ENCODE measurements at places on chromosomes 7 and 10.

DNA sequence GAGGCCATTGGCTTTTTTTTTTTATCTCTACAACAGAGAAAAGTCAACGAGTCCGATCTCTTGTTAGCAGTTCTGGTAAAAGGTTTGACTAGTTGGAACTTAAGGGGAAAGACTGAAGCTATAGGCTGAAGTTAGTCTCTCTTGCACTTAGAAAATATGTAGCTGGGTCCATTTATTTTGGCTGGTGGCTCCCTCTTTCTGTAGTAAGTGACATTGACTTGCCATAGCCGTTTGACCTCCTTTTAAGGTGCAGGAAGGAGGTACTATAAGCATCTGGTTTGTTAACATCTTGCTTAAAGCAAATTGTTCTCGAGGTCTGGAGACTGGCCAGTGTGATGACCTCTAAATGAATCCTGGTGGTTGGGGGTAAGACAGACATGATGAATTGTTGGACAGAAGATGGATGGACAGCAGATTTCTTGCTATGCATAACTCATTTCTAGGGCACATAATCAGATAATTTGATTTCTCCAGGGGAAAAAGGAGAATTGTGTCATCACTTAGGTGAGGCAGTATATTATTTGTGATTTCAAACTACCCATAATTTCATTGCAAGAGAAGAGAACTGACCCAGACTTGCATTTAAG lies 356.3 kb upstream of the GALNT17 start:
- no peak for DNase-seq

DNA sequence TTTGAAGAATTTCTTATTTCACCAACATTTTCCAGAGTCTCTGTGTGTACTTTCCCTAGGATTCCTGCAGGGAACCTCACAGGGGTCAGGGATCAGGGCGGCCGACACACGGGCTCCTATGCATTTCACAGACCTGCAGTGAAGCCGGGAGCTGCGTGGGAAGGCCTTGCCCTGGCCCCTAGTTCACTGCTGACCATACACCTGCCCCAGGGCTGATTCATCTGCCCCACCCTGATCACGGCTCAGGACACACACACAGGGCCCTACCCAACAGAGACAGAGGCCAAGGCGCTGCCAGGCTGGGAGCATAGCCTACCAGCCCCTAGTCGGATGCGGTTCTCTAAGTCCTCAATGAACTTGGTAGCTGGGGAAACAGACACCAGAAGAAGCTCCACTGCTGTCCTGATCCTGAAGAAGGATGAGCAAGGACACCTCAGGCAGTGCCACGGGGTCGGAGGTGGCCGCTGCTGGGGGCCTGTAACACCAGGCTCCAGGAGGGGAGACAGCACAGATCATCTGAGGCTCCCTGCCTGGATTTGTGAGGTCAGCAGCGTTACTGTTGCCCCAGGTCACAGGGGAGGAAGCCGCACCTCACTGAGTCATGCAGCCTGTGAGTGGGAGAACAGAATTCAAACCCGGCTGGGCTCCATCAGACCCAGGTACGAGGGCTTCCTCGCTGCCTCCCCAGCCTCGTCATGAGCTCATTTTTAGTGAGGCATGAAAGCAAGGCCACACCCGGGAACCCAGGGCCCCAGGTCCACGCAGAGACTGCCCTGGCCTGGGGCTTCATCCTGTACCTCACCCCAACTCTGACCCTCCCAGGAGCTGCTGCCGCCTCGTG lies 278.8 kb upstream of the PPP2R2D start:
- DNase-seq = no peak

GRCh38 chr10:44217274-44217820 lies 167.6 kb downstream of the CXCL12 start:
- no peak for DNase-seq

DNA sequence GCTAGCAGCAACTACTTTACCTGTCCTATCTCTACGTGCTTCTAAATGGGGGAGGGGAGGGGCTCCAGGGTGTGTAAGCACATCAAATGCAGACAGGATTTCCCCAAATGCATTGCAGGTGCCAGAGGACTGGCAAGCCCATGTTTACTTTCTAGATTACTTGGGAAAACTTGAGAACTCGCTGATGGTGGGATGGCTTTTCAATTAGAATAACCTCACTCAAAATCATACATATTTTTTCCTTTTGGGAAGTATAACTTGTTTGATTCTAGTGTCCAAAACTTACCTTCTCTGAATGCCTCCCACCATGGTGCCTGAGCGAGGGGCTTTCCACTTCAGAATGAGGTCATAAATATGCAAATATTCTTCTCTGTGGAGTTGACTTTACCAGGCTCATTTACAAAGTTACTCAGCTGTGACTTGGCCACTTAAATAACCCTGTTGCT lies 191.3 kb upstream of the RHOBTB1 start:
- no peak for DNase-seq

GRCh38 chr7:123154231-123154860 lies 45.4 kb downstream of the SLC13A1 start:
- peak; percentile 71 for DNase-seq

DNA sequence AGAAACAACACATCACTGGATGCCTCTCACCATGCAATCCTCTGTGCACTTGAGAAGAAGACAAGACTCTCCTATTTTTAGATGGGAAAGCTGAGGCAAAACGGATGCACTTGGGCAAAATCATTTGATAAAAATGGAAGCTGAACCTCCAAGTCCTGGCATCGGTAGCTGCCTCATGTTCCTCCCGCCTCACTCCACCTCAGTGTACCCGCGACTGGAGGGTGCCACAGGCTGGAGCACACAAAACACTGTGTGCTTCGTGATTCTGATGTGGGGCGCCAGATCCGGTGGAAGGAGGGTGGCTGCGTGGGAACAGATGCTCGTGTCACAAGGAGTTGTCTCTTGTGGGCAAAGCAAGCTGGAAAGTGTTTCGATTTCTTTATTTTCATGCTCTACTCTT lies 41.3 kb downstream of the TAS2R41 start:
- DNase-seq = no peak

- no peak for DNase-seq
These were observed 154.3 kb downstream of the GNAT3 start for GRCh38 chr7:80357530-80357929.

GRCh38 chr7:30915005-30915601 lies 3.5 kb downstream of the AQP1 start:
- no peak for DNase-seq

DNA sequence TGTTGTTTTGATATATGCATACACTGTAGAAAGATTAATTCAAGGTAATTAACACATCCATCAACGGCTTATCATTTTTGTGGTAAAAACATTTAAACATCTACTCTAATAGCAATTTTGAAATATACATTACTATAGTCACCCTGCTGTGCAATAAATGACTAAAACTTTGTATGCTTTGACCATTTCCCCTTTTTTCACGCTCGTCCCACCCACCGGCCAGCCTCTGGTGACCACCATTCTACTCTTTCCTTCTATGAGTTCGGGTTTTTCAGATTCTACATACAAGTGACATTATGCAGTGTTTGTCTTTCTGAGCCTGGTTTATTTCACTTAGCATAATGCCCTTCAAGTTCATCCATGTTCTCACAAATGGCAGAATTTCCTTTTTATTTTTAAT lies 21.3 kb downstream of the CYCS start:
- no peak for DNase-seq

DNA sequence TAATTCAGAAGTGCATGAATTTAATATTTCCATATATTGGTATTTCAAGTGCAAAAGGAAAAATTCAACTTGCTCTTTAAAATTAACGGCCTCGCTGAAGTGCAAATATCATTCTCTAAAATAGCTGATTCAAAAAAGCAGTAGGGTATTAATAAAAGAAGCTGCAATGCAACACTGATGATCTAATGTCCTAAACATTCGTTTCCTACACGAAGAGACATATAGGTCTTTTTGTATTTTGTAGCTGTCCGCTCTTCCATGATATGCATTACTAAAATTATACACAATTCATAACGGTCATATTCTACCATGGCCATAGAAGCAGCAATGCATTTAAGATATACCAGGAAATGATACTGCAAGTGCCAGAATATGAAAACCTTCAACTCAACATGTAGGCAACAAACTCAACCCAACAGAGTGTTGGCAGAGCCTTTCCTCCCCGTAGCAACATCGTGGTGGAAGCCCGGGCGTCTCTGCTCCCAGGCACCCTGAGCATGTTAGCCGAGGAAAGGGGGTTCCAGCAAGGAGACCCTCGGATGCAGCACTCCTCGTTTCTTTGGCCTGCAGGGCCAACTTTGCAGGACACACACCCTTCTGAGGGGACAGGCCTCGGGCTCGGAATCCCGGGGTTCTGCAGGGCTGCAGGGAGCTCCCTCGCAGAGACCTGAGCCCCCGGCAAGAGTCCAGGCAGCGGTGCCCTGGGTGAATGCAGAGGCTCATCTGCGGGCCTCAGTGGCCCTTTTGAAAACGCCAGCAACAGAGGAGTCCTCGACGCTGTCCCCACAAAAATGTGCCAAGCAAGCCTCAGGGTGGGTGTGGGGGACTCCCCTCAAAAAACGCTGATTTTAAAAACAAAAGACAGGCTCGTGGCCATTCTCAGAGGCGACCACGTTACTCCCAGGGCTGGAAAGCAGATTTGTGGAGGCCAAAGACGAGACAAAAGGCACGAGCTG lies 1.6 kb downstream of the FAM171A1 start:
- DNase-seq = no peak

- no peak for DNase-seq
These were observed 35.3 kb upstream of the EGR2 start for GRCh38 chr10:62851442-62851841.

- DNase-seq = no peak
These were observed 39.2 kb upstream of the COL1A2 start for GRCh38 chr7:94355454-94355853.

GRCh38 chr7:135186841-135187253 lies 16.3 kb upstream of the CYREN start:
- no peak for DNase-seq

- no peak for DNase-seq
These were observed 628 bp downstream of the HPSE2 start for GRCh38 chr10:99234791-99235657.

- no peak for DNase-seq
These were observed 252.0 kb downstream of the PTEN start for GRCh38 chr10:88115407-88115806.

DNA sequence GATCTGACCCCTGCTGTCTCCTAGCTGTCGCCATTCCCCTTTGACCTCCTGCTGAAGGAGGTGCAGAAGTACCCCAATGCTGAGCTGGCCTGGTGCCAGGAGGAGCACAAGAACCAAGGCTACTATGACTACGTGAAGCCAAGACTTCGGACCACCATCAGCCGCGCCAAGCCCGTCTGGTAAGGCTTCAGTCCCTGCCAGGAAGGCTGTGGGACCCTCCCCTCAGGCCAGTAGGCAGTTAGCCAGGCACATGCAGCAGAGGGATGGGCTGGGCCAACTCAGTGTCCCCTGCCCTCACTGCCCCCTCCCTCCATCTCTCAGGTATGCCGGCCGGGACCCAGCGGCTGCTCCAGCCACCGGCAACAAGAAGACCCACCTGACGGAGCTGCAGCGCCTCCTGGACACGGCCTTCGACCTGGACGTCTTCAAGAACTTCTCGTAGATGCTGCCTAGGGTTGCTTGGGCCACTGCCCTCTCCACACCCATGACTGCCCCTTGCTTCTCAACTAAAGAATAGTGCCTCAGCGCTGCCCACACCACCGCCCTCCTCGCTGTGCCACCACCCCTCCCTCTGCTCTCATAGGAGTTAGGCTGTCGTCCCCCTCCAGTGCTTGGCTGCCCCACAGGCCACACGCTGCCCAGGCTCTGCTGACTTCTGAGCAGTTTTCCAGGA lies 41.0 kb upstream of the ZMIZ2 start:
- DNase-seq = no peak

DNA sequence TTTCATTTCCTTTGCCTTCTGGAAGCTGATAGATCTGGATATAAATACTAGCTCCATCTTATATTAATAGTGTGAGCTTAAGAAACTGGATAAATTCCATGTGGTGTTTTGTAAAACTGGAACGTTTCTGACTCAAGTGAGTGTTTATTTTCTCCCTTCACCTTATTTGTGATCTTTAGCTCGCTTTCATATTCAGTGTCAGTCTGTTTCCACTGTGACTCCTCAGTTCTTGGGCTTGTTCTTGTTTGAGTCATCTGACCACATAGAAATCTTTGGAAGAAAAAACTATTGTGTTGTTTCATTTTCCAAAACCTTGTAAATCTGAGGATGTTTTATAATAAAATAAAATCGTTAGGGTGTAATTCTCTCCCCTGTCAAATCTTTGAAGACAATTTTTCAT lies 186.4 kb downstream of the POLR1F start:
- DNase-seq = no peak

GRCh38 chr10:35416619-35417312 lies 80.5 kb downstream of the CCNY start:
- DNase-seq = no peak

- DNase-seq = no peak
These were observed 85.7 kb upstream of the NMT2 start for GRCh38 chr10:15253951-15254807.

DNA sequence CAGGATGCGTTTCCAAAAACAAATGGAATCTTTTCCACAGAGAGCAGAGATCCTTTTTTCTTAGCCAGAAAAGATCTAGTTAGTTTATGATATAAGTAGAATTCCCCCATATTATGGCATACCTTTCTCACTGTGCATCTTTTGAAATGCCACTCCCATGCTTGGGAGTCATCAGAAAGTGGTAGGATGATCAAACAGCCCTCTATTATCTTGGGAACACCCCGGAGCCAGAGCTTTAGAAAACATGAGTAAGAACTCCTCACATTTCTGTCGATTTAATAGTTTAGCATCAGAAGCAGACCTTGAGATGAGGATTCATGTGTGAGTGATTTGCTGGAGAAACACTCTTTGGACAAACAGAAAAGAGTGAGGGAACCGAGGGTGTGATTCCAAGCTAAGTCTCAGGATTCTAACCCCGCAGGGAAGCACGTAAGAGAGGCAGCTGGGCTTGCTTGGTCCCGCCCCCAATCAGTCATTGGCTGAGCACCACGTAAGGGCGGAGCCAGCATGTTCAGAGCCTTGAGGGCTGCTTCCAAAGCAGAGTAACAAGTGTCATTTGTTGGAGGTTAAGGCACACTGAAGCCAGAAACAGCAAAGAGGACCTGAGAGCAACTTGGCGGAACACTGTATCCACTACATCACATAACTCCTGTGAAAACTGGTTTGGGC lies 43.7 kb upstream of the NXPH1 start:
- peak; percentile 11 for DNase-seq

DNA sequence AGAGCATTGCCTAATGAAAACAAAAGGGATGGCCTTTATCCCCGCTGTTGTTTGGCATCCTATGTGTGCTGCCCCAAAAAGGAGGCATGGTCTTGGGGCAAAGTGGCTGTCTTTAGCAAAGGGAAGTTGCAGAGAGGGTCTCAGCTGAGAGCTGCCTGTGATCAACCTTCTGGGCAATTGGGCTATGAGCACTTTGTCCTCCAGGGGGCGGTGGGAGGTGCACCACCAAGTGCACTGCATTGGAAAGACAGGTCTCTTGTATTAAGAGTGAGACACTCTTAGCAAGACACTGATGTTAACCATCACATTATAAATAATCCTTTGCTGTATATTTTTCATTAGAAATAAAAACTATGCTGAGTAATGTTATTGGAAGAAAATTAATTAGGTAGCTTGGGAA lies 314.8 kb downstream of the POM121L12 start:
- DNase-seq = peak; percentile 5

DNA sequence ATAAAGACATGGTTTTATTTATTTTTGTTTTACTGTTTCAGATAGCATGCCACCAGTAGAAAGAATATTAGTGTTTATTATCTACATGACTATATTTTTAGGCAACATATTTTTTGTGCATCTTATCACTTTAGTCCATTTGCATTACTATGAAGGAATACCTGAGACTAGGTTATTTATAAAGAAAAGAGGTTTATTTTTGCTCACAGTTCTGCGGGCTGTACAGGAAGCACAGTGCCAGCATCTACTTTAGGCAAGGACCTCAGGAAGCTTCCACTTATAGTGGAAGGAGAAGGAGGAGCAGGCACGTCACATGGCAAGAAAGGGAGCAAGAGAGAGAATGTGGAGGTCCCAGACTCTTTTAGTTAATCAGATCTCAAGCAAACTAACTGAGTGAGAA lies 5.7 kb downstream of the CAV2 start:
- no peak for DNase-seq

Measured in right renal pelvis (tissue), 4 donors.